ENCODE measurements at places on chromosomes 16 and 17.

- DNase-seq = no peak
Observed at GRCh38 chr16:47664653-47665325, 203.7 kb downstream of the PHKB start.

DNA sequence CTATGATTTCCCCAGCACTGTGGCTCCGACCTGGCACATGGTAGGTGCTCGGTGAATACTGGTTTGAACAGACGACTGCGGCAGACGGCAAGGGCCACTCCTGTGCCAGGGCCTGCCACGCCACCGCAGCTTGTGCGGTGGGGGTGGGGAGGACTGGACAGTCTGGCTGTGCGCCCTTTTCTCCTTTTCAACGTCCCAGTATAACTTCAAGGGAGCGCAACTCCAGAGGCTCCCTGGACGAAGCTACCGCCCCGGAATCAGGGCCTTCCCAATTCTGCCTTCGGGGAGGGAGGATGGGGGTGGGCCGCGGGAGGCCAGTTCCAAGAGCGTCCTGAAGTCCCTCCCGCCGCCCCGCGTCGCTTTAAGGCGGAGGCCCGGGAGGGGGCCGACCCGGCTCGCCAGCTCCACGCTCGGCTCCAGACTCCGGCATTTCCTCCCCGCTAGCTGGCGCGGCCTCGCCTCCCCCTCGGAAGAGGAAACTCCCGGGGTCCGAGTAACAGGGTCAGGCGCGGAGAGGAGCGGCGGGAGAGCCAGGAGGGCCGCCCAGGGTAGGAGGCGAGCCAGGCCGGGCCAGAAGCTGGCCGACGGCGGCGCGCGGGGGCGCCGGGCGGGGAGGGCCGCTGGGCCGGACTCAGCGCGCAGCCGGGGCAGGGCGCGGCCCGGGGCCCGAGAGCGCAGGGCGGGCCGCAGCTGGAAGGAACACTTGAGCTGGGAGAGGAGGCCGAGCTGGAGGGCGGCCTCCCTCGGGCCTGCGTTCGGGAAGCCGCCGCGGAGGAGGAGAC is at the start of gene ITPRIPL2:
Gene ITPRIPL2, plus strand, starts transcription at position 388 of the 782 bp plus-strand sequence. CDS start 498 bp downstream, outside the sequence.
- no peak for DNase-seq

- DNase-seq = no peak
Observed at GRCh38 chr16:9330095-9330494, 238.7 kb downstream of the HAPSTR1 start.

- no peak for DNase-seq
Observed at GRCh38 chr16:51376080-51376479, 225.0 kb upstream of the SALL1 start.

DNA sequence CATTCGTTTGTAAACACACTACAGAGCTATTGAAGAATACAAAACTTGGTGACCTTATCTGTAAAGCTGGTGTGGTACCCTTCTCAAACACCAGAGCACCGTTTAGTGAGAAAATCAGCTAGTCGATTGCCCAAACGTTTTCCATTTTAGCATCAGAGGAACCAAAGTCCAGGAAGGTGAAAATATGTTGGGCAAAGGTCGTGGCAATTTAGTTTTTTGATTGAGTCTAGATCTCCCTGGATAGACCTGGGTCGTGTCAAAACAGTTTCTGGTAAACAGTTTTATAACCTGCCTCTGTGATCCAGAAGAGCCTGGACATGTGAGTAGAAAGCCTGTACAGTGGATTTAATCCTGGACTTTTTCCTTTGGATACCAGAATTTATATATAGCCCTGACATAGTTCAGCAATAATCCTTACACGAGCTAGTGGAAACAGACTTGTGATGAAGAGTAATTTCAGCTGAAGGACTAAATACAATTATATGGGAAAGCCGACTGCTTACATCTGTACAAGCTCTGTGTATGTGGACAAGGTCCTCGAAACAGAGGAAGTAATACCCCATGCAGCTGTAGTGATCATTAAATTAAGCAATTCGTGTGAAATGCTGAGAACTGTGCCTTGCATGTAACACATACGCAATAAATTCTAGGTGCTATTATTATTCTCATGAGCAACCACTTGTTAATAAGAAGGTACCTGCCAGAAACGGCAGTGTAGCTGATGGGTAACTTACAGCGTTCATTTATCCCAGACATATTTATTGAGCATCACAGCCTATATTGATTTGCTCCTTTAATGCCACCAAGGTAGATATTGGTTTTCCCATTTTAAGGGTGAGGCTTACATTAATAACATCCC is 72.5 kb downstream of the MAP2K6 start:
- DNase-seq = no peak

DNA sequence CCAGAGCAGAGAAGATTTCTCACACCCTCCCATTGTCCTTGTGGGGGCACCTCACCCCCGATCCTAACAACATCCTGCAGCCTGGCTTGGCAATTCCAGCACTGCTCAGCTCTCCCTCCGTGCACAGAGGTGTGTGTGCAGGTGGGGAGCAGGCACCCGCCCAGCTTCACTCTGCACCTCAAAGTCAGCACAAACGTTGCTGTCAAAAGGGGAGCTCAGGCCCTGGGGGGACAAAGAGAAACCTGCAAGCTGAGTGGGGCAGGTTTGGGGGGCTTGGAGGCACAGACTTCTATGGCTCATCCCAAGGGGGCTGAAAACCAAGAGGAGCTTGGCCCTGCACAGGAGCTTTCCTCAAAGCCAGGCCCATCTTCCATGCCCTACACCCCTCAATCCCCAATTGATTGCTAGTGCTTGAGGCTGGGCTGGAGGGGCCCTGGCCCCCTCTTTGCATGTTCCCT is 231.9 kb upstream of the TNRC6C start:
- DNase-seq = no peak

DNA sequence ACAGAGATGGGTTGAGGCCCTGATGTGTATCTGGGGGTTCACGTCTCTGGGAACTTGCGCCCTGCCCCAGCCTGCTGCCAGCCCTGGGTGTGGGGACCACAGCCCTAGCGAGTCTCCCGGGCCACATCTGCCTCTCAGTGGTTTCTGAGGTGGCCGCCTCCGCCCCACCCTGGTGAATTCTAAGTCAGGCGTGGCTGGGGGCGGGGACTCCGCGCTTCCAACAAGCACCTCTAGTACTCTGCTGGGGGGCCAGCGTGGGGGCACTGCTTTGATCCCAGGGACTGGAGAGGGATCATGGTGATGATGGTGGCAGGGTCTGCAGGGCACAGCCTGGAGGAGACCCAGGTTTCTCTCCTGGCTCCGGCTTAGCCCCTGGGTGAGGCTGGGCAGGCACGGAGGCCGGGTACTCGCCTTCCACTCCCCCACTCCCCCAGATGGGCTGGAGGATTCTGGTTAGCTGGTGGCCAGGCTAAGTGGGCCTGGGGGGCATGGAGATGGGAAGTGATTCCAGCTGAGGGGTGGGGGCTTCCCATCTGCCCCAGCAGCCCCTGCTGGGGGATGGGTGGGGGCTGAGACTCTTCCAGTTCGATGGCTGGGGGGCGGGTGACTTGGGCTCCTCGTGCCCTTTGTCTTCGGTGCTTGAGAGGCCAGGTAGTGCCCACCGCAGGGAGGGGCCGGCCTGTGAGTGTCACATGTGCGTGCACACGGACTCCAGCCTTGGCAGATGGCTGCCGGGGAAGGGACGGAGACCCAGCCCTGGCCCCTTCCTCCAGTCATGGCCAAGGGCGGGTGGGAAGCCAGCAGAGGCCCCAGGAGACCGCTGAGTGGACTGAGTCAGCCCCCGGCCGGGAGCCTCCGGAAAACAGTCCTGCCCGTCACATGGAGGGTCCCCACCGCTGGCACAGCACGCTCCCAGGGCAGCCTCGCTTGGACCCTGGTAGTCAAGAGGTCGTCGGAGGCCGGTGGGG is 3.9 kb downstream of the GLIS2 start:
- no peak for DNase-seq

DNA sequence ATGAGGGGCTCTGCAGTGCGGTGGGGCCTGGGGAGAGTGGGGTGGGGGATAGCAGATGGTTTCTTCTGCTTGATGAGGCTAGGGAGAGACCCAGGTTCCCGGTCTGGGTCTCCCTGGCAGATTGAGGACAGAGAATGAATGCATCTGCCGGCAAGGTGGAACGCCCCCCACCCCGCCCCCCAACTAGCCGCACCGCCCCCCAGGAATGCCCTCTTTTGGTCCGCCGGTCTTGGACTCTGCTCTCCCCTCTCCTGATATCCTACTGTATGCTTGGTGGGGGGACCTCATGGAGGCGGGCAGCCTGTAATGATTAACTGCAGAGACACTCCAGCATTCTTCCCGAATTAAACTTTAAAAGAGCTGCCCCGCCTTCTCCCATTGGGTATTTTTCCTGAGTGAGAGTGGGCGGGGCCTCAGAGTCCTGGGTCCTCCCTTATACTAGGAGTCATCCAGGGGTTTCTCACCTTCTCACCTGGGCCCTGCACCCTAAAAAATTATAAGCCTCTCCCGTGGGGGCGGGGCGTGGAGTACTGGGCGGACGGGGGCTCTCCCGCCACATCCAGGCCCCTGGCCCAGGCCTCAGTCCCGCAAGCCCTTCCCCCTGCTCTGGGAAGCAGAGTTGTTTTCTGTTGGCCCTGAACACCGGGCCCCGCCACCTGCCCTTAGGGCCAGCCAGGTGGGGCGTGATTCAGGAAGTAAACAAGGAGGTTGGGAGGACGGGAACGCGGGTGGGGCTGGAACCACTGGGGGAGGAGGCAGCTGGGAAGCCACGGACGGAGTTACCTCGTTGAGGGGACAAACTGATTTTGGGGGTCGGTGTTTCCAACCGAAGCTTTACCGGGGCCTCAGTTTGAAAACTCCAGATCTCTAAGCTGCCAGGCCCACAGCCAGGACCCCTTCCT is 1.5 kb downstream of the GRB7 start:
- no peak for DNase-seq

DNA sequence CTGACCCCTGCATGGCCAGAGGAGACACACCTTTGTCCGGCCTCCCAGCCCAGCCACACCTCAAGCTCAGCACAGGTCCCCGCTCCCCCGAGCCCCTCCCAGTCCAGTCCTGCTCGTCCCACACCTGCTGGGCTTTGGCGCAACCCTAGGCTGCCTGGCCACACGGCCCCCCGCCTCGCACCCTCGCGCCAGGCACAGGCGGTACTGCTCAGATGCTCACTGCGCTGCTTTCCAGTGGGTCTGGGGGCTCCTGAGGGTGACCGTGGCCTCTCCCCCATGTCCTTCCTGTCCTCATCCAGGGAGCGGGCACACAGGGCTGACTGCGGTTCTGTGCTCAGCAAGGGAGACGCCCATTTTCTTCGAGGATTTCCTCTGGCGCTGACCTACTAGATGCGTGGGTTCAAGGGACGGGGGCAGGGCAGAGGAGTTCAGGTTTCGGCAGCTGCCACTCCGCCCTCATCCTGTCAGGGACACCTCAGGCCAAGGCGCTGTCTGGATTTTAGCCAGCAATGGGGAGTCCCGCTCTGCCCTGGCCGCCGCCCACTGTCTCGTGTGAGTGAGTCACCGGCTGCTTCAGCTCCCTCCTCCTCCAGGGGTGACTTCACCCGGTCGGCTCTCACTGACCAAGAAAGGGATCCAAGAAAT is 118.0 kb upstream of the ZNF469 start:
- no peak for DNase-seq

- no peak for DNase-seq
Observed at GRCh38 chr16:77450790-77451487, 16.1 kb upstream of the ADAMTS18 start.

GRCh38 chr16:57616876-57617275 is 11.6 kb upstream of the ADGRG1 start:
- no peak for DNase-seq

GRCh38 chr17:4354862-4355514 is 11.5 kb downstream of the UBE2G1 start:
- no peak for DNase-seq

- DNase-seq = no peak
Observed at GRCh38 chr16:75065149-75065505, 51.5 kb downstream of the LDHD start.

GRCh38 chr16:381789-382717 is at the start of gene PGAP6:
Gene PGAP6 (minus strand): TSS chr16:381978. CDS start chr16:381821, 157 bp downstream.
- DNase-seq = peak; percentile 51

GRCh38 chr16:15539197-15539596 is 103.8 kb downstream of the MARF1 start:
- no peak for DNase-seq

GRCh38 chr17:10151667-10152496 is 46.5 kb downstream of the GAS7 start:
- DNase-seq = no peak

- no peak for DNase-seq
Observed at GRCh38 chr16:86951831-86952598, 365.2 kb downstream of the C16orf95 start.

GRCh38 chr17:83150369-83151055 is 71.1 kb downstream of the METRNL start:
- DNase-seq = no peak

- no peak for DNase-seq
Observed at GRCh38 chr16:2520784-2521531, 787 bp downstream of the AMDHD2 start.

GRCh38 chr16:17435318-17435717 is 35.4 kb downstream of the XYLT1 start:
- DNase-seq = no peak

DNA sequence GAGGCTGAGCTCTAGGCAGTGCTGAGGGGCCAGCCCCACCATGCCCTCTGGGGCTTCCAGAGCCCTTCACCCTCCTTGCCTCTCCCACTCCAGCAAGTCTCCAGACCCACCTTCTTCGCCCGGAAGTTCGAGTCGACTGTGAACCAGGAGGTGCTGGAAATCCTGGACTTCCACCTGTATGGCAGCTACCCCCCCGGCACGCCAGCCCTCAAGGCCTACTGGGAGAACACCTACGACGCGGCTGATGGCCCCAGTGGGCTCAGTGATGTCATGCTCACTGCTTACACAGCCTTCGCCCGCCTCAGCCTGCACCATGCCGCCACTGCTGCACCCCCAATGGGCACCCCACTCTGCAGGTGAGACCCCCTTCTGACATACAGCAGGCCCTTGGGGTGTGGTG is 10.5 kb downstream of the XYLT2 start:
- DNase-seq = no peak

- no peak for DNase-seq
Observed at GRCh38 chr17:30917050-30917449, 4.7 kb upstream of the ADAP2 start.

DNA sequence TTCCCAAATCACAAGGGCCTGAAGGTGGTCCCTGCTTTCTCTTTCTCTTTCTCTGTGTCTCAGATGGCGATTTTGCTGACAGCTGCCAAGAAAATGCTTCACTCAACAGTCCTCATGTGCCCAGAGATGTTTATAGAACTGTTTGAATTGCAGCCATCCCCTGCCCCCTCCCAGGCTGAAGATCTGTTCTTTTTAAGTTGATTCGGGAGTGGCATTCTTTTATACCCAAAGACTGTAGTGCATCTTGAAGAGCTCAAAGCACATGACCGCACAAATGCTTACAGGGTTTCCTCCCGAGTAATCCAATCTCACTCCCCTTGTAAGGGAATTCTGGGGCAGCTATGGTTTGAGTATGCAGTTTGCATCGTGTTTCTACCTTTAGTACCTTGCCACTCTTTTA is 75.7 kb downstream of the SEC14L1 start:
- no peak for DNase-seq

- peak; percentile 29 for DNase-seq
Observed at GRCh38 chr17:6755731-6756184, at the start of gene XAF1. Gene XAF1 (plus strand): TSS chr17:6756046. CDS start chr17:6756079, 33 bp downstream.

All from stimulated activated CD4-positive, alpha-beta T cell treated with anti-CD3 and anti-CD28 coated beads, Interleukin-12 subunit alpha, Interleukin-12 subunit beta, amount 100 ng/mL, for 24 hours (primary cell).